ENCODE measurements at places on chromosomes 3 and 15.
A peak's percentile ranks its signal among the peaks of the same experiment; 100 is the strongest.

GRCh38 chr3:40876496-40876895 lies 322.8 kb upstream of the CTNNB1 start:
- no peak for DNase-seq

- no peak for DNase-seq
Observed at GRCh38 chr15:54131410-54131809, 153.2 kb downstream of the UNC13C start.

DNA sequence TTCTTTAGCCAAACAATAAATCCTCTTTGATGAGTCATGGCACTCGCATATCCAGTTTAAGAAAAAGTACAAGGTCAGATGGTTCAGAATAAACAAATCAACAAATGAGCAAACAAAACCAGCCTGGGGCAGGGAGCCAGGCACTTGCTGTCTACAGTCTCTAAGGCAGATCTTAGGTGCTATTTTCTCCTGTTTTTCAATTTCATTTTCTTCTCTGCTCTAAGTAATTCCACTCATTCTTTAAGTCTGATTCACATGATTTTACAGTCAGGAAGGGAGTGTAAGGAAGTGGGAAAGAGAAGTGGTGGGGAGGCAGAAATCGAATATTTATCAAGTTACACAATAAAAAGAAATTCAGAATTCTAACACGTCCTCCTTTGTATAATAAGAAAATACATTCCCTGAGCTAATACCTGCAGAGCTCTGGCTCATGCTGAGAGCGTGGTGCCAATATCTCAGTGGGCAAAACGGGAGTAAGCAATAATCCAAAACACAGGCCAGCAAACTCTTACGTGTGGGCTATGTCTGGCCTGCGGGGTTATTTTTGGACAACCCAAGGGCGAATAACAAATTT lies 298.6 kb downstream of the ADAMTS17 start:
- DNase-seq = no peak

DNA sequence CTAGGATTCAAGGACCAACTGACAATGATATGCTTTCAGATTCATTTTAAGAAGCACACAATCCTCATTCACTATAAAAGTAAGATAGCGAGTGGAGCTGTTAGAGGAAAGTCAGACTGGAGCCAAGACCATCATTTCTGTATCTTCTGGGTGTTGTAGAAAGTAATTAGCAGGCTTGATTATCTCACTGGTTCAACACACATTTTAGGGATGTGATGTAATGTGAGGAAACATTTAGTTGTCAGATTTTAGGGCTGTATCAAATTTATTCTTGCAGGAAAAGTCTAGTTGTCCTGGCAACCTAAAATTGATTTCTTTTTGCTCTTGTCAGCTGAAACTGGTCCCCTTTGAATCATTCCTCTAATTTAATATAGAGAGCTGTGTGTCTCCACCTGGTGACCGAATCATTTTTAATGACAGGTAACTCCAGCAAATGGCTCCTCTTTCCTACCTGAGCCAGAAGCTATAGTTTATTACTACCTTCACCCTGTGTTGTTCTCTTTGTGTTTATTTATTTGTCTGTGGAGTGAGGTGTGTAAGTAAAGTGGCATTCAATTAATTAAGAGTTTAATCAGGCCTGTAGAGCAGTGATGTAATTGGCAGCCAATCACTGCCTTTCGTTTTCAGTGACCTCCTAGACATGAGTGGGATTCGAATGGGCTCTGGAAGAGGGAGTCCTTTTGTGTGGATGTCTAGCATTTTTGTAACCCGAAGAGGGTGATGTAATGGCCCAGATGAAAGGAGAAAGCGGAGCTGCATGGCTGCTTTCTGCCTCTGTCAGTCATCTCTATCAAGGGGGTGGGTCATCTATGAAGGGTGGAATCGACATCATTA lies 125.8 kb downstream of the LPP start:
- no peak for DNase-seq

GRCh38 chr3:50515565-50516439 lies 12.4 kb upstream of the CACNA2D2 start:
- peak; percentile 51 for DNase-seq

GRCh38 chr3:149941186-149941585 lies 29.5 kb downstream of the PFN2 start:
- no peak for DNase-seq

GRCh38 chr15:75720787-75721479 lies 8.3 kb upstream of the CSPG4 start:
- peak; percentile 82 for DNase-seq

All from Karpas-422 (cell line).